ENCODE measurements at places on chromosomes 3 and 15.

- H3K4me3 ChIP-seq, result no peak overlapping the region
- no peak for DNase-seq
- H3K36me3 ChIP-seq, result no peaks in the 10 kb centered on the region
- no peaks in the 10 kb centered on the region for H3K4me1 ChIP-seq
- no peaks in the 10 kb centered on the region for H3K27me3 ChIP-seq
These were observed 98.5 kb upstream of the MME start for GRCh38 chr3:154981664-154982063.

GRCh38 chr3:61803983-61804382 lies 242.6 kb downstream of the PTPRG start:
- no peak for DNase-seq
- H3K4me3 ChIP-seq, result no peak overlapping the region
- H3K27ac ChIP-seq, result no peak overlapping the region
- no peaks in the 10 kb centered on the region for H3K27me3 ChIP-seq
- no peaks in the 10 kb centered on the region for H3K36me3 ChIP-seq

GRCh38 chr15:89171136-89172072 lies 50.0 kb downstream of the RLBP1 start:
- DNase-seq, result no peak
- no peak overlapping the region for H3K4me3 ChIP-seq

DNA sequence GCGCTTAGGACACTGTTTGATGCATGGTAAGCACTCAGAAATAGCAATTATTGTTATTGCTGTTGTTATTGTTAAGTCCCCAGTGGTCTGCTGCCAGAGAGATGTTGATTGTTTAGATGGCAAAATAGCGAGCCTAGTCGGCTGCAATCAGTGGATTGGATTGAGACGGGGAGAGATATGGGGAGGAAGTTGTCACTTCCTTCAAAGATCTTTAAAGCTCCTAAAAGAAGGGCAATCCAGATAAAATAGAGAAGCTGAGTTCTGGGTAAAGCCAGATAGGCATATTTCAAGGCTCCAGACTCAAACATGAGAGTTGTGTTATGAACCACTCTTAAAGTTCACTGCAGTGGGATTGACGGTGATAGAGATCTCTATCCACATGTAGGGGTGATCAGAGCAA lies 64.5 kb downstream of the RYR3 start:
- H3K36me3 ChIP-seq, result no peaks in the 10 kb centered on the region
- peaks cover 4% of the 10 kb centered on the region for H3K4me1 ChIP-seq
- no peak for DNase-seq
- no peak overlapping the region for H3K27ac ChIP-seq

- H3K27ac ChIP-seq, result no peak overlapping the region
- DNase-seq, result peak; percentile 5
- no peak overlapping the region for H3K4me3 ChIP-seq
- H3K36me3 ChIP-seq, result no peaks in the 10 kb centered on the region
- peaks cover 9% of the 10 kb centered on the region for H3K27me3 ChIP-seq
These were observed 74.1 kb downstream of the LRTM1 start for GRCh38 chr3:54853573-54854404.

- H3K4me3 ChIP-seq, result no peak overlapping the region
- no peak for DNase-seq
- no peak overlapping the region for H3K27ac ChIP-seq
- H3K4me1 ChIP-seq, result no peaks in the 10 kb centered on the region
- no peaks in the 10 kb centered on the region for H3K36me3 ChIP-seq
These were observed 196.3 kb downstream of the BCHE start for GRCh38 chr3:165640970-165641369.

DNA sequence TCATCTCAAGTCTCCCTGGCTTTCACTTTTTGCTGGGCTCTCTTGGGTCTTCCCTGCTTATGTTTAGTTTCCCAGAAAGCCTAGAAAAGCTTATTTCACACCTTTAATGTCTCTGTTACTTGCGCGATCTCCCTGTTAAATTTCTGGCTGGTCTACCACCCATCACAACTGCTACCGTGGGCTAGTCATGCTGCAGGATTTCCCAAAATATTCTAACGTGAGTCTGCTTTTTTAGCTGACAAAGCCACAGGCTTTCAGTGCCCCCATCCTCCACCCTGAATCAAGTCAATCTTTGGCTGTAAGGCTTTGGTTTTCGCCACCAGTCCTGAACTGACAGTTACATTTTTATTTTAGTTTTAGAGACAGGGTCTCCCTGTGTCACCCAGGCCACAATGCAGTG lies 74.1 kb downstream of the SUMF1 start:
- no peak overlapping the region for H3K4me3 ChIP-seq
- peaks cover 14% of the 10 kb centered on the region for H3K4me1 ChIP-seq
- DNase-seq, result no peak

- H3K4me1 ChIP-seq, result peaks cover 34% of the 10 kb centered on the region
- H3K36me3 ChIP-seq, result peaks cover 2% of the 10 kb centered on the region
- H3K27ac ChIP-seq, result no peak overlapping the region
- DNase-seq, result no peak
- H3K4me3 ChIP-seq, result no peak overlapping the region
These were observed 56.3 kb downstream of the APBA2 start for GRCh38 chr15:28942046-28942445.

- no peaks in the 10 kb centered on the region for H3K27me3 ChIP-seq
- no peak overlapping the region for H3K27ac ChIP-seq
- DNase-seq, result no peak
- no peak overlapping the region for H3K4me3 ChIP-seq
These were observed 97.7 kb upstream of the PHLDB2 start for GRCh38 chr3:111761309-111761795.

DNA sequence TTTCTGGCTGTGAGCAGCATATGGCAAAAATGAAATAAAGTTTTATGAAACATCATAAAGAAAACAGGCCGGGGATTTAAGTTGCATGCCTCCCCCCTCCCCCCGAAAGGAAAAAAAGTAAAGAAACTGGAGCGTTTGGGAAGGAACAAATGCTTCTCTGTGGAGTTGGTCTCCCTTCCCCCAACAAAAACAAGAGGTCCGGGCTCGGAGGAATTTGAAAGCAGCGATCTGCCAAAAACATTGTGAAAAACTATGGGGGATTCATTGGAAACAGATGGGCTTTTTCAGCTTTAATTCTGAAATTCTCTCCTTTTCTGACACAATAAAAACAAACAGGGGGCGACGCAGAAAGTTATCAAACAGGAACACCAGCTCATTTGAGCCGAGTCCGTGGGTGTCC lies 17.0 kb downstream of the RGMA start:
- peaks cover 14% of the 10 kb centered on the region for H3K4me1 ChIP-seq
- no peak overlapping the region for H3K27ac ChIP-seq
- H3K27me3 ChIP-seq, result peaks cover 77% of the 10 kb centered on the region
- DNase-seq, result no peak
